ENCODE measurements at places on chromosomes 7 and 10. TPM values are rescaled to one million over a fixed set of nuclear protein-coding genes. Genes with fewer than 3 reads are reported as not detected.

GRCh38 chr7:122738947-122739346 is 36.2 kb upstream of the RNF148 start:
- H3K4me3 ChIP-seq: no peak overlapping the region
- no peaks in the 10 kb centered on the region for H3K36me3 ChIP-seq
- no peak overlapping the region for H3K27ac ChIP-seq

- H3K4me3 ChIP-seq: no peak overlapping the region
- no peaks in the 10 kb centered on the region for H3K36me3 ChIP-seq
- peaks cover 7% of the 10 kb centered on the region for H3K4me1 ChIP-seq
- no peaks in the 10 kb centered on the region for H3K27me3 ChIP-seq
- no peak for DNase-seq
Measured at GRCh38 chr7:31814187-31814586, 127.2 kb downstream of the PPP1R17 start.

The TIMM23 gene
- 35.8 TPM for total RNA-seq

The SKIDA1 gene
- total RNA-seq: 0.69 TPM

DNA sequence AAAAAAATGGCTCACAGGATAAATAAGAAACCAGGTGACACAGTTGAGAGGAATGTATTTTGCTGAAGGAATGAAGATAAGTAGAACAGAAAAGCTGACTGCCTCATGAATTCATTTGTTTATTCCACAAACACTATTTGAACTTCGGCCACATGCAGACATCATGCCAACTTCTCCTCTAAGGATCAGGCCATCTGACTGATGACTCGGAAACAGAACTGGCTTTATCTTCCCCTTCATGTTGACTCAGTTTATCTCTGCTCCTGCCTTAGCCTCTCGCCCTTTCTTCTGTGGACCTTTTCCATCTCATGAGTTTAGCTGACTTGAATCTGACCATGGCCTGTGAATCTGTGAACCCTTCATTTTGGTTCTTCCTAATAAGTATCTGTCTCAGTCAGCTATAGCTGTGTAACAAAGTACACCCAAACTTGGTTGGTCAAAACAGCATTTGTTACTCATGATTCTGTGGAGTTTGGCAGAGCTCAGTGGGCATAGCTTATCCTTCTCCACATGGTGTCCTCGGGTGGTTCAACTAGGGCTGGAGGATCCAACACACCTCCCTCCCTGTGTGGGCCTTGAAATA is 44.0 kb upstream of the GRID1 start:
- no peak overlapping the region for H3K27ac ChIP-seq
- no peak overlapping the region for H3K4me3 ChIP-seq
- no peaks in the 10 kb centered on the region for H3K36me3 ChIP-seq
- DNase-seq: no peak
- peaks cover 13% of the 10 kb centered on the region for H3K4me1 ChIP-seq

- no peak overlapping the region for H3K4me3 ChIP-seq
- no peaks in the 10 kb centered on the region for H3K36me3 ChIP-seq
- H3K27me3 ChIP-seq: no peaks in the 10 kb centered on the region
- peak; percentile 77 for DNase-seq
- H3K27ac ChIP-seq: peak overlapping the region; percentile 44
- H3K4me1 ChIP-seq: no peaks in the 10 kb centered on the region
Measured at GRCh38 chr10:103470761-103471653, 8.0 kb downstream of the CALHM3 start.

The MPLKIP gene
- 29.7 TPM for total RNA-seq

DNA sequence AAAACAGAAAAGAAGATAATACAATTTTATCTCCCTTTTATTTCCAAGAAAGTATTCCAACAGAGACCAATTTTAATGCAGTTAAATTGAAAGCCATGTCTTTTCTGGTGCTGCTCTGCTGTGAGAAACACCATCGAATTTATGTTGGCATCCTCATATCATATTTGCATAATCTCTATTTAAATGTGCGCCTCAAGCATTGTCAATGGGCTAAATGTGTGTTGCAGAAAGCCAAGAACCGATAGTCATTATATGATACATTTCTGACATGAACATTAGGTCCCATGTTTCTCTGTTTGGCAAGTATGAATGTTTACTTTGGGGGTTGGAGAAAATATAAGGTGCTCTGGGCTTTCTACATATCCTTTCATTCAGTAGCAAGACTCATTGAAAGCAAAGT is 1023.5 kb upstream of the CELF2 start:
- H3K27me3 ChIP-seq: no peaks in the 10 kb centered on the region
- no peaks in the 10 kb centered on the region for H3K4me1 ChIP-seq
- no peak overlapping the region for H3K4me3 ChIP-seq
- no peak overlapping the region for H3K27ac ChIP-seq

The PPRC1 gene
- 38.3 TPM for total RNA-seq

The GDF2 gene
- not detected for total RNA-seq
